ENCODE measurements at places on chromosomes 2 and 18.

GRCh38 chr18:68723539-68723938 is 8.6 kb upstream of the TMX3 start:
- no peak for DNase-seq

- DNase-seq: no peak
Measured at GRCh38 chr2:112701052-112701451, 19.8 kb upstream of the NT5DC4 start.

GRCh38 chr18:2258954-2259353 is 312.4 kb downstream of the METTL4 start:
- no peak for DNase-seq

GRCh38 chr2:25790074-25790790 is 88.1 kb downstream of the ASXL2 start:
- no peak for DNase-seq

DNA sequence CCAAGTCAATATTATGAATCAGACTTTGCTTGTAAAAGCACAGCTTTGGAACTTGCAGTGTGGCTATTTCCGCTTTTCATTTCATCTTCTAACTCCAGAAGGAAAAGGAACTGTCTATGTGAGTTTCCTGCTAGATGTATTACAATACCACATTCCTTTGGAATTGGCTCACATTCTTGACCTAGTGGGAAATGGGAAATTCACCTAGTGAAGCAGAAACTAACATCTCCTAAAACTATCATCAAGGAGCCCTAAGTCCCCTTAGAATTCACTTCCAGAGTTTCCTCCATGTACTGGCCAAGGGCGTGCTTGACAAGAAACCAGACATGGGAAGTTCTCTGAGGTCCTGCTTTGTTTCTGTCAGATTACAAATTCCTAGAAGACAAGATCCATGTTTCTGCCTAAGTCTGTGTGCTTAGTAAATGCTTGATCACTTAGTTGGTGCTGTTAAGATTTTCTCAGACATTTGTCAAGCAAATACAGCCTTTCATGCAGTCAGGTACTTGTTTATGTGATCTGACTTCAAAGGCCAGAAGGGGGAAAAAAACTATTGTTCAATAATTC is 275.7 kb upstream of the FN1 start:
- DNase-seq: no peak

- DNase-seq: no peak
Measured at GRCh38 chr2:221270806-221271205, 301.3 kb downstream of the EPHA4 start.

DNA sequence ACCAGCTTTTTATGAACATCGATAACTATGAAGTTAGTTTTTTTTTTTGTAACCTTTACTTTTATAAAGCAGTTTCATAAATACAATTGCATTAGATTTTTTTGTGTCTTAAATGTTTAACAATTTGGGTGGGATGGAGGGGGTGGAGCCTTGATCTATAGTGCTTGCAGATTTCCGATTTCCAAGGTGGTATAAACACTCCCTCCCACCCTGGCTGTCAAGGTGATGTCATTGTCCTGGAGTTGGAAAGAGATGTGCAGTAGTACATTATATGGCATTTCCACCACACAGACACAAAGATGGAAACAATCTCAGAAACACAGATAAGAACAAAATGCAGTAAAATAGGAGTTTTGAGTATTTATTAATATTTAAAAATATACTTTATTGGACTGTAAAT is 114.4 kb downstream of the TTN start:
- no peak for DNase-seq

GRCh38 chr2:218856167-218856895 is 3.3 kb upstream of the WNT6 start:
- no peak for DNase-seq

DNA sequence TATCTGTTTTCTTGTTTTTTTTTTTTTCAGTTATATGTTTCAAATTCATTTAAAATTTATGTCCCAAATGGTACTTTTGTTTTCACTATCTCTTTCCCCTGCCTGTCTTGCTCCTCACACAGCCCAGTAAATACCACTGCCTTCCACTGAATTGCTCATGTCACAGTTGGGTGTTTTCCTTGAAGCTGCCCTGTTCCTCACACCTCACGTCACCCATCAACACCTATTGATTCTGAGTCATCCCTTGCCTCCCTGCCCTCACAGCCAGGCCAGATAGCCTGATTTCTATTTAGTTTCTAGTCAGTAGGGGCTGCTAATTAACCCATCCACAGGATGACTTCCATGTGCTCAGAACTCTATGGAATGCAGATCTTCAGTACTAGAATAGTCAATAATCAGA is 25.3 kb downstream of the FSHR start:
- DNase-seq: no peak

DNA sequence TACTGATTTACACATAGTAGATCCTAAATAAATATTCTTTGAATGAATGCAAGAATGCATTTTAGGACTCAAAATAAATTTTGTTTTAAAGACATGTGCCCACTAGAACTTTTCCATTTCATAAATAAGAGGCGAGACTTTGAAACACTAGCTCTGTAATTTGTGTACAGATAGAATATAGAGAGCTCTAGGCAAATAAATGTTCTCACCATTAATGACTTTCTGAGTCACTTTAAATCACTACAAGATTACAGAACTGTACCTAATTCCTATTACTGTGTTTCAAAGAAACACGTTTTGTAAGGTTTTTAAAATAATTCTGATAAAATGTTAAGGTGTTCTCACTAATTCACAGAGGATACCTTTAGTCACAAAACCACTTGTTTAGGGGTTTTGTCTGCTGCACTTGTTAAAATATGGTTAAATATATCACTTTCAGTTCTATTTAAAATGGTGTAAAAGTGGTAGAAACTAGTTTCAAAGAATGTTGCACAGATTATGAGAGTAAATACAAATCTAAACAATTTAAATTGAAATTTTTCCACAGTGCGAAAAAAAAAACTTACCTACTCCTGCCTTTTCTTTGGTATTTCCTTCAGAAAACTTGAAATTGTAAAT is 158.7 kb upstream of the ZC3H15 start:
- DNase-seq: no peak

DNA sequence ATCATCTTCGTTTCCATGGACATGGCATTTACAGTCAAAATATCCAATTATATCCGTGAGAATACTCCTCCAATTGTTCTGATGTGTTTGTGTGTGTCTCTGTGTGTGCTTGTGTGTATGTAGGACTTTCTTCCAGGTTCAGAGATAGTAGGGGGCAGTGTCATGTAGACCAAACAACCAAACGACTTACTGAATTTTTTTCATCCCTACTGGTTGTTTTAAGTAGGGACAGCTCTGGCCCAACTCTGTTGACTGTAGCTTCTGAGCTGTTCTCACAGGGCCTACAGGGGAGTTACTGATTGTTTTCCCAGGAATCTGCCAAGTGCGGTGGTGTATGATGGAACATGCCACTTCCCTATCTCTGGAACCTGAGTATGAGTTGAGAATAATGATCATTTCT is 69.6 kb downstream of the ETAA1 start:
- no peak for DNase-seq

- no peak for DNase-seq
Measured at GRCh38 chr18:43877616-43878321, 600.5 kb upstream of the SYT4 start.

DNA sequence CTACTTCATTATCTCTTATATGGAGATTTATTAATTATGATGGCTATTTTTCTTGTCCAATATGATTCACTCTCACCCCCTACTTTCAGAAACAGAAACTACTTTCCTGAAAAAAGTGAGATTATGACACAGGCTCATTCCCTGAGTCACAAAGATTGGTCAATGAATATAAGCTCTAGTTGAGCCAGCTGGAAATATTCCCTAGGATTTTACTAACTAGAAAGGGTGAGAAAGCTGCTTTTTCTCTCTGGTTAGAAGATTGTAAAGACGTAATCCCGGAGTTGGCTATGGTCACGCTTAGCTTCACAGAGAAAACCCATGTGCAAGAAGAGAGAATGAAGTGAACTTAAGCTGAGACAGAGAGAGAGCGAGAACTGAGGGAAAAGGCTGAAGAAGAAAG is 223.7 kb upstream of the SMAD7 start:
- no peak for DNase-seq

- no peak for DNase-seq
Measured at GRCh38 chr2:67878743-67879142, 184.1 kb downstream of the C1D start.

GRCh38 chr18:2412281-2412680 is 159.0 kb downstream of the METTL4 start:
- no peak for DNase-seq

DNA sequence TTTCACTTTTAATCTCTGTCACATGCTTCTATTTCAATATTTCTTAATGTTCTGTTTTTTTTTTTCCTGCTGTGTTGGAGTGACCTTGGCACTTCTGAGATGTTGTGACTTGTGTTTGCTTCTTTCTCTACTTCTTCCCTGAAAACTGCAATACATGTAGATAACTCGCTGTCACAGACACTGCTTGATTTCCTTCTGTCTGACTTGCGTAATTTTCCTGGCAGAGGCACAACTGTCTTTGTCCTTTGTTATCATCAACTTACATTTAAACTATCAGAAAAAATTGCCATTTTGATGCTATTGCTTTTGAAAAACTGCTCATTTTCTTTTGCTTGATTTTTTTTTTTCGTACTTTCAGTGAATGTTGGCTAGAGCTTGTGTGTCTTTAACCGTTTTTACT is 69.0 kb downstream of the BABAM2 start:
- DNase-seq: no peak
